NCI-H2029 treated with DMSO at 0.1 percent for 48 hours (cell line): ENCODE measurements at places on chromosomes 11 and 22.

GRCh38 chr11:22555881-22556280 is 69.7 kb downstream of the FANCF start:
- DNase-seq, result no peak

DNA sequence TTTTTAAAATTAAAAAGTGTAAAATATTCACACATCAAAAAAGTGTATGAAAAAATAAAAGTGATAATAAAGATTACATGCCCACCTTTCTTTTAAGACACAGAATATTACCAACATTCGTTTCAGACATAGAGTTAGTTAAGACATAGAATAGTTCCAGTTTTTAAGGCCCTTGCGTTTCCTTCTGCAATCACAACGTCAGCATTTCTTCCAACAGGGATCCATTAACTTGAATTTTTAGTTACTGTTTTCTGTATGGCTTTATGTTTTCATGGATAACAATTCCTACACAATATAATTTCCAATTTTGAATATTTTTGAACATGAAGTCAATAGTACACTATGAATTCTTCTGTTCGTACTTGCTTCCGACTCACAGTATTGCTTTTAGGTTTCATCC is 170.8 kb upstream of the C11orf87 start:
- DNase-seq, result no peak

- peak; percentile 34 for DNase-seq
These were observed 14.9 kb upstream of the CCDC73 start for GRCh38 chr11:32809313-32809712.

GRCh38 chr22:43743131-43743530 is 69.0 kb downstream of the EFCAB6 start:
- DNase-seq, result no peak

- peak; percentile 2 for DNase-seq
These were observed 772.1 kb downstream of the NTM start for GRCh38 chr11:132142554-132142953.

DNA sequence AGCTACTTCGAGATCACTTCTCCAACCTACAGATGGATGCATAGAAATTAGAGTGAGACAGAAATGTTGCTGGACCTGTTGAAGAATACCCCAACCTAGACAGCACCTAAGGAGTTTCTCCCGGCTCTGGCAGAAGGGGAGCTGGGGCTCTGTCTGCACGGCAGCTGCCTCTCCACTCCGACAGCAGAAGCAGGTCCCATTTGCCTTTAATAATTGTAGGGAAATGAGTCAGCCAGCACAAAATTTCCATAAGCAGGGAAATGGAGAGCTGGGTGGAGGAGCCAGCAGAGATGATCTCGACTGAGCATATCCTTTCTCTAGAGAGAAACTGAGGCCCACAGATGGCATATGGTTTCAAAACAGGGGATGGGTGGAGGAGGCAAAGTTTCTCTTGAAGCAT is 80.1 kb downstream of the EFCAB6 start:
- DNase-seq, result no peak

GRCh38 chr11:35352077-35352888 is 67.1 kb downstream of the SLC1A2 start:
- DNase-seq, result no peak

DNA sequence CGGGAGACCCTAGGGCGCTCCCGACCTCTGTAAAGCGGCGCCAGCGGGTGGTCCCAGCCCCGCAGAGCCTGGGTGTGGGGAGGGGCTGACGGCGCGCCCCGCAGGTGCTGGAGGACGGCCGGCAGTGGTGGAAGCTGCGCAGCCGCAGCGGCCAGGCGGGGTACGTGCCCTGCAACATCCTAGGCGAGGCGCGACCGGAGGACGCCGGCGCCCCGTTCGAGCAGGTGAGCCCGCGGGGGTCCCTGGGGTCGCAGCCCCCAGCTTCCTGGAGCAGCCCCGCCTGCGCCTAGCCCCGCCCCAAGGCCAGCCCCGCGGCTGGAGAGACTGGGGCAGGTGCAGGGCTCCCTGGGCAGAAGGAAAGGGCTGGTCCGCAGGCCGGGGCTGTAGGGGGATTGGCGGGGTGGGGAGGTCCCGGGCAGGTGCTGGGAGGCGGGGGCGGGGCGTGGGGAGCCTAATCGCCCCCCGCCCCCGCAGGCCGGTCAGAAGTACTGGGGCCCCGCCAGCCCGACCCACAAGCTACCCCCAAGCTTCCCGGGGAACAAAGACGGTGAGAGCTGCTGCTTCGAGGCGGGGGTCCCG is 19.7 kb downstream of the EPS8L2 start:
- DNase-seq, result no peak

GRCh38 chr11:3984896-3985295 is 109.7 kb upstream of the RRM1 start:
- no peak for DNase-seq

DNA sequence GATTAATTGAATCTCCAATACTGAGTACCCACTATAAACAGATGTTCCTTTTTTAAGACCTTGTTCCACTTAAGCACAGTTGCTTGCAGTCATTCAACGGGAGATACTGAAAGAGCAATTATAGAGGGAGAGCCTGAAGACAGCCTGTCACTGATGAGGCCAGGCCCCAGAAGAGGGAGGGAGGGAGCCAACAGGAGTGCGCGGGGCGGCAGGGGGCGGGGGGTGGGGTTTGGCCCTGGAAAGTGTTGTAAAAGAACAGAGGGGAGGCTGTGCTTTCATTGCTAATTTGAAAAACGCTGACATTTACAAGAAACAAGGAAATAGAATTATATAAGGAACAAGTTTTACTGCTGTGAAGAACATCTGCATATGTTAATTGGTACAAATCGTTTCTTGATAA is 53.1 kb downstream of the MAP6 start:
- DNase-seq, result no peak

GRCh38 chr22:29146771-29147170 is 58.9 kb upstream of the EMID1 start:
- DNase-seq, result no peak

- no peak for DNase-seq
These were observed 298.7 kb upstream of the ZC3H12C start for GRCh38 chr11:109794501-109794900.

DNA sequence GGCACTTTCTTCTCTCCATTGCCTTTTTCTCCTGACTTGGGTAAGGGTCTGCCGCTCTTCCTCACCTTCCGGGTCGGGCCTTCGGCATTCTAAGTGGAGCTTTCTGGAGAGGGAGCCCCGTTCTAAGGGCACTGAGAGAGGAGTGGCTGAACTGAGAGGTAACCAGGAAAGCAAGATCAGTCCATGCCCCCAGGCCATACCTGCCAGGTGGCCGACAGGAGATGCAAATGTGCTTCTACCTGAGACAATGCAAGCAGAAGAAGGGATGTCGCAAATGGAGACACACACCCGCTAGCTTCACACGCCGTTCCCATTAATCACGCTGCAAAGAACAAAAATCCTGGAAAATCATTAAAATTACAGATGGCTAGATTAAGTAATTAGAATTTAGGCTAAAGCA is 156.4 kb upstream of the TBCEL start:
- no peak for DNase-seq

DNA sequence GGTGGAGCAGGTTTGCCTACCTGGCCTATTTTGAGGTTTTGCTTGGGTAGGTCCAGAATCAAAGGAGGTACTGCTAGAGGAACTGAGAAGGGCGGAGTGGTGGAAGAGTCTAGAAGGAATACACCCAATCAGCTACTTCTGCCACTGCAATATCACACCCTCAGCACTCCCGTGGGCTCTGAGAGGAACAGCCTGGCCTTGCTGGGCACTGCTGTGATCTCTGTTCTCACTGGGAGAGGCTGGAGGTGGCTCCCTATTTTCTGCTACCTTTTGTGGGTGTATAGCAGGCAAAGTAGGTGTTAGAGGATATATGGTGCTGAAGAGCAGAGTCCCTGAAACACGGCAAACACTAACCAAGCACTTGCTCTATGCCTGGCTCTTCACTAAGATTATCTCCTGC is 25.0 kb upstream of the IGSF22 start:
- DNase-seq, result no peak

- DNase-seq, result no peak
These were observed at the start of gene YPEL4 for GRCh38 chr11:57649826-57650738. Gene YPEL4 (minus strand): TSS chr11:57649912. CDS start chr11:57647107, 2,805 bp downstream.

DNA sequence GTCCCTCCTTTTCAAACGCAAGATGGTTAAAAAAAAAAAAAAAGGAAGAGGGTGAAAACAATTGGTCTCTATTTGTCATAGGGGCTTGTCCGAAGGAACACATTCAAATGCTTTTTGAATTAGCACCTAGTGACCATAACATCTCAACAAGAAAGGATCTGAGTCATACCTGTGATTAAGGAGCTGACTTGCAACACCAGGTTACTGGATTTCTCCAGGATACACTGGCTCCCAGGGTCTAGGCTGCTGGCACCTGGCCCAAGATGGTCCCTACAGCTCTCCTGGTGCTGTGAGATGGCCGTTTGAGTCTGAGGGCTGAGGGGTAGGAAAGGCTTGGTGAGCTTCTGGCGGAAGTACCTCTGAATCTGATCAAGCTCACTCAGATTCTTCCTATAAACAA is 28.4 kb upstream of the UCP3 start:
- DNase-seq, result no peak

- no peak for DNase-seq
These were observed 61.0 kb downstream of the ISX start for GRCh38 chr22:35126993-35127392.
